Activated CD4-positive, alpha-beta T cell treated with anti-CD3 and anti-CD28 coated beads, Interleukin-2, amount 50 U/mL, for 24 hours (primary cell): ENCODE measurements at places on chromosomes 6 and 20.

- DNase-seq = no peak
Observed at GRCh38 chr6:16802071-16802470, 40.8 kb upstream of the ATXN1 start.

DNA sequence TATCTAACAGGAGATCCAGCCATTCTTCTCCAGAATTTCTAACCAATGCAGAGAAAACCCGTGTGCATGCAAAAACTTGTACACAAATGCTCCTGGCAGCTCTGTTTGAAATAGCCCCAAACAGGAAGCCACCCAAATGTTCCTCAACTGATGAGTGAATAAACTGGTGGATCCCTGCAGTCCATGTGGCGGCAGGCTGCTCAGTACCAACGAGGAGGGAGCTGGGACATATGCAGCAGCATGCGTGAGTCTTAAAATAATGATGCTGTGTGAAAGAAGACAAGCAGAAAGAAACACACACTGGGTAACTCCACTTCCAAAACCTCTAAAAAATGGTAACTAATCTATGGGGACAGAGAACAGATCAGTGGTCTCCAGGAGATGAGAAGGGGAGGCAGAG is 542.1 kb upstream of the AGPAT4 start:
- no peak for DNase-seq

DNA sequence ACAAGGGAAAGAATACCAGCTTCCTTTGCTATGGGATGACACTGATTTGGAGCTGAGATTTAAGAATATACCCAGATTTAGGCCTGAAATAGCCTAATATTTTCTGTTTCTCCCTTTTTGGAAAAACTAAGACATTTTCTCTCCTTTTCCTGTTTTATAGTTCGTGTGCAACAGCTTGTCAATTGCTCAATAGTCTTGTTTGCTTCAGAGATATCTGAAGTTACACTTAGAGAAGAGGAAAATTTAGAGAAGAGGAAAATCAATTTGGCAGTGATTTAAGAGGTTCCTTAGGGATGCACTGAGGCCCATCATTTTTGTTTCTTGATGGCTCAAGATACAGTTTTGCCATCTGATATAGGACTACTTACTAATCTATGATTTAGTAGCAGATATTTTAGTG is 398.6 kb downstream of the RFPL4B start:
- no peak for DNase-seq

GRCh38 chr6:149306967-149307366 is 10.5 kb upstream of the TAB2 start:
- DNase-seq = no peak

DNA sequence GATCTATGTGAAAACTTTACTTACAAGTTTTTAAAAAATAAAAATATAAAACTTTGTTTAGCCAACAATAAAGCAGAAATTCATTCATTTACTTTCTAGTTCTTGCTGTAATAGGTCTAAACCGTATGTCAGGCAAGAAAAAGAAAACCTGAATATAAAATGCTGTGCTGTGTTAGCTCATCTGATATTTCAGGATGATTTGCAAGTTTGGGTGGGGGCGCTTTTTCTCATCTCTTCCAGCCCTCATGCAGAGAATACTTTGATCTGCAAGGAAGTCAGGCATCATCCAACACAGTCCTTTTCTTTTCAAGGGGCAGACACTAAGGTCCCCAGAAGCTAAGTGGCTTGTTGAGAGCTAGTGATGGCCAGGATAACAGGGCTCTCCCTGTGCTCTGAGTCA is 153.2 kb downstream of the TBC1D7 start:
- DNase-seq = no peak

DNA sequence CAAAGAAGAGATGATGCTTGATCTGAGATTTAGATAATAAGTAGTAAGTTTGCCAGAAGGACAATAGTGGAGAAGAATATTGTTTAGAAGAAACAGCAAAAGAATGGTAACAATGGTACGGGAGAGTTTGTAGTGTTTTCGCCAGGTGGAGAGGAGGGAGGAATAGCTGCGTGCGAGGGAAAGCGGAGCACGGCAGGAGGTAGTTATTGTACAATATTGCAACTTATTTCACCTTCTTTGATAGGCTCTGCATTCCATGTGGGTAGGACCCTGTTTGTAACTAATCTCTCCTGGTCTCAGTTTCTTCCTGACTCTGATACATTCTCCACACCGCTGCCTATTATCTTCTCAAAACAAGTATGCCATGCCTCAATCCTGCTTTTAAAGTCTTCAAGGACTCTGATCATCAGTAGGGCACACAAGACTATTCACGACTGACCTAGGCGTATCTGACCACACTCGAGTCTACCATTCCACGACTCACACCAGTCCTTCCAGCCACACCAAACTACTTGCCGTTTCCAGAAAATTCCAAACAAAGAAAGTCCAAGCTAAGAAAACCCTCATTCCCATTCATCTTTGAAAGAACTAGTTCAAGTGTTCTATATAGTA is 1.1 kb downstream of the PPIL4 start:
- DNase-seq = no peak

DNA sequence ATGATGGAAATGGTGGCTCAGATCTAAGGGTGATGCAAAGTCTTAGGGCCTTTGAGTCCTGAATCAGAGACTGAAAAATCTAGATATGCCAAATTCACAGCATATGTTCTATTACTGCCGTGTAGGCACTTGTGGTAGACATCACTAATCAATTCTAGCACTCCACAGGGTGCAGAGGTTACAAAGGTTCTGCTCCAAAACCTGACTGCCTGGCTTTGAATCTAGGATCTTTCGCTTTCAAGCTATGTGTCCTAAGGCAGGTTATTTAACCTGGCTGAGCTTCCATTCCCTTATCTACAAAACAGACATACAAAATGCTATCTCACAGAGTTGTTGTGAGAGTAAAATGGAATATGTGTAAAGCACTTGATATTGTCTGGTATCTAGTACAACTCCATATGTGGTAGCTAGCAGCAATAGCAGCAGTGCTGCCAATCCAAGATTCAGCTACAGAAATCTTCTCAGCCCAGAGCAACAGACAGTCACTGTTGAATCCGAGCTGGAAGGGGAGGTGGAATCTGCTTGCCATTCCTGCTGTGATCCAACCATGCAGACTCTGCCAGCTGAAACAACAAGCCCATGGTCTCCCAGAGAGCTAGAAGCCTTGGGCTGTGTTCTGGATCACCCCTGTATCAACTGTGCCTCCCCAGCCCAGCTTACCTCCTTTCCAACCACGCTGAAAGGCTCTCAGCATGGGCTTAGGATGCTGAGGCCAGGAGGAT is 206.9 kb downstream of the TFAP2C start:
- DNase-seq = no peak

GRCh38 chr20:62162765-62163484 is 19.4 kb downstream of the SS18L1 start:
- no peak for DNase-seq

GRCh38 chr20:53550280-53551187 is 43.1 kb downstream of the ZNF217 start:
- no peak for DNase-seq

- no peak for DNase-seq
Observed at GRCh38 chr6:110554966-110555460, 78.6 kb upstream of the SLC22A16 start.

- no peak for DNase-seq
Observed at GRCh38 chr20:45792317-45793118, 764 bp downstream of the DNTTIP1 start.

DNA sequence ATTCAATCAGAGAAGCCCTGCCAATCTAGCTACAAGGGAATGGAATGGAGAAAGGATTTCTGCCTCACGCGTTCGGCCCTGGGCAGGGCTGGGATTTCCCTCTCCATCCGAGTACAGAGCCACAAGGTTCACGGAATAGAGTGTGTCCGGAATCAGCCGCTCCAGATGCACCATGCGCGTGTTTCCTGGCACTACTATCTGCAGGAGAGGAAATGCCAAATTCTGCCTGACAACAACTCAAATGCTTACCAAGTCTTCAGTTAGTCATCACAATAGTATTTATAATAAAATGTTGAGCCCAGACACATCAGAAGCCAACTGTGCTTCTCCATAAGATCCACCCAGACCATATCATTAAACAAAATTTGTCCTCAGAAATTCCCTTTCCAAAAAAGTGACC is 75.1 kb downstream of the COL12A1 start:
- DNase-seq = no peak

DNA sequence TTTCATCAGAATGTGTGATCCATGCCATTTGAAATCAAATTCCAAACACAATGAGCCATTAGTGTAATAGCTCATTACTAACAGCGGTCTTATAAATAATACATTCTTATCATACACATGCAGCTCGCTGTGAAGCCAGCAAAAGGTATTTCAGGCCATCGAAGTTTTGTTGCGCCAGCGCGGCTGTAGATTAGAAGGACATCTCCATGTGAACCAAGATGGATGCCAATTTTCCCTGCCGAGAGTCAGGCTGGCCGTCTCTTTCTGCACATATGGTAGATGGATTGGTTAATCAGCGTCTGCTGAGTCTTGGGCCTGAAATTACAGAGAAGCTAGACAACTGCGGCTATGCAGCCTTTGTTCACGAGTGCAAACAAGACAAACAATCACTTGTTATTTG is 44.1 kb downstream of the CFAP61 start:
- DNase-seq = no peak

GRCh38 chr6:116381000-116381399 is 10.3 kb downstream of the DSE start:
- DNase-seq = no peak

GRCh38 chr6:42450477-42451332 is 1.0 kb downstream of the TRERF1 start:
- peak; percentile 30 for DNase-seq

DNA sequence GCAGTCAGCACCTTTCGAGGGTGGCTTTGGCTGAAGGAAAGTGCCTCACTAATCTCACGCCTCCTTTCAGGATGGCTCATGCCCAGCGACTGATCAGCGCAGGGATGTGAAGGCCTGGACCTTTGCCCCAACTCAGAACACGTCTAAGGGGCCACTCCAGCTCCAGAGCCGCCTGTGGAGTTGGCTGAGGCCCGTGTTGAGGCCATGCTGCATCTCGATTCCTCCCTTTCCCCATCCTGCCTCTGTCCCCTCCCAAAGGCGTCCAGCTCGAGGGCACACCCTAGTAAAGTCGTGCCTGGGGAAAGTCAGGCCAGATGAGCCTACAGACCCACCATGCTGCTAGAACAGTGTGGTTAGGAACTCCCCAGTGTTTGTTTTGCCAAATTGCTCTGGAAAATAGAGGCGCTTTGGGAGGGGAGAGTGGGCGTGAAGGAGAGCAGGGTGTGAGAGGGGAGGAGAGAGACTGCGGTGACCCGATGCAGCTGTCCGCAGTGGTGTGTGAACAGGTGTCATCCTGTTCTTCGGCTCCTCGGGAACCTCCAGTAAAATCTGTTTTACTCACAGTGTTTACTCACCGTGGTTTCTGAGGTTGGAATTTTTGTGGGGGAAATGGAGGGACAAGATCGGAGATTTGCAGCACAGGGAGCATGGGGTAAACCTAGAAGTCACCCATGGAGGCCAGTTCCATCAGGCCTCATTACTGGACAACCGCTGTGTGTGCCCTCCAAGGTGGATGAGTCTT is 85.0 kb upstream of the PMEPA1 start:
- DNase-seq = no peak
